ENCODE measurements at places on chromosomes 5 and 9. TPM values are rescaled to one million over a fixed set of nuclear protein-coding genes. Genes with fewer than 3 reads are reported as not detected.

The FOXD1 gene
- total RNA-seq, result 0.19 TPM

The OGN gene
- 19.2 TPM for total RNA-seq

The PCAT7 gene
- total RNA-seq, result not detected

The CCL27 gene
- 0.41 TPM for total RNA-seq

Measured in left ventricle myocardium inferior (tissue), 1 donor.